ENCODE measurements at places on chromosomes 3 and 15. TPM values are rescaled to one million over a fixed set of nuclear protein-coding genes. Genes with fewer than 3 reads are reported as not detected.

PSTPIP1 gene
- total RNA-seq = 0.53 TPM

LCTL gene
- 14.5 TPM for total RNA-seq

GRCh38 chr3:134753999-134754742 lies 40.9 kb upstream of the EPHB1 start:
- DNase-seq = no peak

C2CD4A gene
- total RNA-seq = not detected

DNA sequence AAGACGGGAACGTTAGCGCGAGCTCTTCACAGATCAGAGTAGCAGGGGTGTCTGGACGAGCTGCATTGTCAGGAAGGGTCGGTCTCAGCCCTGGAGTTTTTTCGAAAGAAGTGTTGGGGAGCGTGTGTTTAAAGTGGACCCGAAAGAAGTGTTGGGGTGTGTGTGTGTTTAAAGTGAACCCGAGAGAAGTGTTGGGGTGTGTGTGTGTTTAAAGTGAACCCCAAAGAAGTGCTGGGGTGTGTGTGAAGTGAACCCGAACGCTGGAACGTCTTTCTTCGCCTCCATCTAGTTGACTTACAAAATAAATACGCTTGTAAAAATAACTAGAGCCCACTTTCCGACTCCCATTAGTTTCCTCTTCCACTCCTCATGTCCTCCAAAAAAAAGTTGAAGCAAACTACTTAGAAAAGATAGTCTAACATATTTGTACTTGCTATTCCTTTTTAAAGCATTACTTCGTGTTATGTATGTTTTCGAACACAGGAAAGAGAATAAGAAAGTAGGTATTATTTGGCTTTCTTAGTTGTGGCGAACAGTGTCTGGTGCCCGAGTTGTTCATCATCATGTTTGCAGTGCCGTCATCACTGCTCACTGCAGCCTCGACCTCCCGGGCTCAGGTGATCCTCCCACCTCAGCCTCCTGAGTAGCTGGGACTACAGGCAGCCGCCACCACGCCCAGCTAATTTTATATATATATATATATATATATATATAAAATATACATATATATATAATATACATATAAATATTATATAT lies 1.0 kb downstream of the LRCH3 start:
- peak; percentile 32 for DNase-seq

C3orf70 gene
- total RNA-seq = 2.6 TPM

GRCh38 chr3:131794766-131795388 lies 239.9 kb downstream of the CPNE4 start:
- peak; percentile 59 for DNase-seq

DNA sequence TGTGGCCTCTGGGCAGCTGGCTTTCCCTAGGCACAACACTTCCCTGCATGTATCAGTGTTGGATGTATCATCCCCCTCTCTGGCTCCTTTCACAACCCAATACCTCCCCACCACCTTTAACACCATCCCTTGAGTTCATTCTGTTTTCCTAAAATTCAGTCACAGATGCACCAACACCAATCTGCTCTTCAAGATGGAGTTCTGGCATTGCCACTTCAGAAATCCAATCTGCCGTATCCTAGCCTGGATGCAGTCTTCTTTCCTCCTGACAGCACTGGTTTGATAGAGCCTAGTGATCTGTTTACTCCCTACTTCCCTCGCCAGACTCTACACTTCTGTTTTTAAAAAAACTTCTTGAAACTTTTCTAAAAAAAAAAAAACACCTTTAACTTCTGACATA lies 21.7 kb downstream of the PXYLP1 start:
- DNase-seq = no peak

CHRNA7 gene
- total RNA-seq = 2.0 TPM

AMOTL2 gene
- 197 TPM for total RNA-seq

- DNase-seq = no peak
Observed at GRCh38 chr15:74171965-74172541, 1.5 kb upstream of the ISLR start.

RPL35A gene
- total RNA-seq = 1,615 TPM

DNA sequence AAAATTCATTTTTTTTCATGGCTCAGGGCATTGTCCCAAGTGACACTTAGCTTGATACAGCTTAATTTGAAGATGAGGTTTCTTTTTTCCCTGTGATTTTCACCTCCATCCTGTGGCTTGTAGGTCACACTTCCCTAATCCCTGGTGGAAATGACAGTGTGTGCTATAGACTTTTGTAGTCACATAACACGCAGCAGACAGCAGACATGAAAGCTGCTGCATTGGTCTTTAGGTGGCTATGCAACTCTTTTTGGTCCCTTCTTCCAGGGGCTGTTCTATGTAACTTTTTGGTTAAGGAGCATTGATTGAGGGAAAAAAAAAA lies 38.8 kb downstream of the TRAK1 start:
- no peak for DNase-seq

DNA sequence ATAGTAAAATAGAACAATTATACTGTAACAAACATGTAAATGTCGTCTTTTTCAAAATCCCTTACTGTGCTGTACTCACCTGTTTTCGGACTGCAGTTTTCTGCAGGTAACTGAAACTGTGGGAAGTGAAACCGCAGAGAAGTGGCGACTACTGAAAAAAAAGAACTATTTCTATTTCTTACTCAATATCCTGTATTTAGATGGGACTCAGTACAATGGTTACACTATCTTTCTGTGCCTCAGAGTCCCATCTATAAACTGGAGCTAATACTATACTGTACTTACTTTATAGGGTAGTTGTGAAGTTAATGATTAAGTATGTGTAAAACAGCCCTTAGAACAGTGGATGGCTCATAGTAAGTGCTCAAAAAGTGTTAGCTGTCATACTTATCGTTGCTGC lies 14.3 kb upstream of the P2RY12 start:
- DNase-seq = no peak

FRMD5 gene
- 28.1 TPM for total RNA-seq

- DNase-seq = no peak
Observed at GRCh38 chr3:133915685-133916658, 20.3 kb upstream of the RAB6B start.

HCLS1 gene
- total RNA-seq = 55.1 TPM

GRCh38 chr15:35107122-35107521 lies 22.0 kb upstream of the NANOGP8 start:
- no peak for DNase-seq

GRCh38 chr3:39907981-39908380 lies 98.6 kb downstream of the MYRIP start:
- DNase-seq = peak; percentile 73

GRCh38 chr3:48564022-48564421 lies 441 bp upstream of the UCN2 start:
- DNase-seq = peak; percentile 95

- DNase-seq = no peak
Observed at GRCh38 chr3:54932606-54933005, 4.7 kb upstream of the LRTM1 start.

- DNase-seq = no peak
Observed at GRCh38 chr3:64863226-64864212, 175.7 kb upstream of the ADAMTS9 start.

DNA sequence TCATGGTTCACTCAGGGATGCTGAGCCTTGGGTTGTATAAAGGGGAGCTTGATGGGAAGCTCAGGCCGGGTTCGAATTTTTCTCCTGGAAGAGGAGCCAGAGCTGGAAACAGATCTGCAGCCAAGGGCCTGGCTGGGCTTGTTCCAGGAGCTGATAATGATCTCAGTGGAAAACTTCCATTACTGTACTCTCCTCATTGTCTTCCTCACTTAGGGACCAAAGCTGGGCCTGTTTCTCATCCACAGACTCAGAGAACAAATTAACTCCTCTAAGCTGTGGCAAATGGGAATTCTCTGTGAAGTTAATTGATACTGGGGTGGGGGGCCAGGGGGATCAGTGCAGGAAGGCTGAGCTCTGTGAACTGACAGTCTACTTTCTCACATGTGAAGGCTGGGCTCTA lies 92.0 kb downstream of the PRICKLE2 start:
- no peak for DNase-seq

CMTM7 gene
- total RNA-seq = 57.9 TPM

TGM4 gene
- total RNA-seq = not detected

DNA sequence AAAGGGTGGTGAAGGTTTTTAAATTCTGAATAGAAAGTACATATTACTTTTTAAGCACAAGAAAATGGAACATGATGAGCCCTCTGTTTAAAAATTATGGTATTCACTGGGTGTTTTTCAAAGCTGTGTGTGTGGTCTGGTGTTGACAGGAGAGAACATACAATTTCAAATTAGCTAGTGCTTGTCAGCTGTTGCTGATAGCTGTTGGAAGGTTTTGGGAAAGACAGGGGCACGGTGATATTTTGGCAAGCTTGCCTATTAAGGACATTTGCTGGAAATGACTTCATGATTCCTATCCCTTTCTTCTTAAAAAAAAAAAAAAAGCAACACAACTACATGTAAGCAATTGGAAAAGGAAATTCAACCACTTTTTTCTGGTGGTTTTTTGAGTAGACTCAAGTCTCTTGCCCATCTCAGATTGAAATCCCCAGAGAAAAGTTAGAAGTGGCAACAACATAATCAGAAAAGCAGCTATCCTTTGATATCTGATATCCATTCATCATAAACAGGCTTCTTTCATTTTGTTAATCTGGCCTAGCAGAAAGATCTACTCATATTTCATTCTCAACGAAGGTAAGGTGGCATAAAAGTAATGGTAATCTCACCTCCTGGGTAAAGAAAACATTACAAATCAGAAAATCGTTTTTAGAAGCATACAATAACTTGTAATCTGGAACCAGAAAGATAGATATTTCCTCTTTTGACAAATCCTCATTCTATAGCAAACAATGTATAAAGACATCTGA lies 130.0 kb downstream of the RBMS3 start:
- no peak for DNase-seq

- DNase-seq = peak; percentile 20
Observed at GRCh38 chr3:140719841-140720614, 42.2 kb downstream of the TRIM42 start.

ADAMTS7 gene
- total RNA-seq = 0.23 TPM

DNA sequence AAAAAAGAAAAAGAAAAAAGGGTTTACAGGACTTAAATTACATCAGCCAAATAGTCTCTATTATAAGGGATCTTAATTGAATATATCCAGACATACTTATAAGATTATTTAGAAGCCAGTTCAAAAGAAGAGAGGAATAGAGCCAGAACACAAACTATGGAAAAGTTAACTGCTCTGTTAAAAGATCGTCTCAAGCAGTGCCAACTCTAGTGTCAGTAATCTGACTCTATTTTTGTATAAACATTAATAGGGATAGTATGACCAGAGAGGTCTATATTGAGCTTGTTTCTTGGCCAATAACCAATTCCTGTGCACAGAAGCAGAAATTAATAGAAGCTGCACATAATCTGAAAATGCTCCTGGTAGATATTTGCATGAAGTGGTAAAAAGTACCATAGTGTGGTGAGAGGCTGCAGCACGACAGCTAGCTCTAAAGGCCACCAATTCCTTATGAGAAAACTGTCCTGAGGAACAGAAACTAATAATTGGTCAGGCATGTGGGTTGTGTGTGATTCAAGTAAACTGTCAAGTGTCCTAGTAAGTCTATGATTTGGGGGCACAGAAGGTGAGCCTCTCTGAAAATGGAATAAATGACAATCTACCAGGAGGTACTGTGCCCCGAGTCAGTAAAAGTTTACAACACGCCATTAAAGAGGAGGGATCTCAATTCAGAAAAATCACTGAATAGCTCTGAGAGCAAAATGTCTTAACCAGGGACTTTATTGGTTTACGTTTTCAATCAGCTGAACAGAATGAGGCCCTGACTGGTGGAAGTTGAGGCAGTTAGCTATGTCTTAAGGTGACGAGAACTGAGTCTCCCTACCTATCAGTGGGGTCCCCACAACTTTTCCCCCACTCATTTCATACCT lies 51.5 kb upstream of the NANOGP8 start:
- no peak for DNase-seq

THSD4 gene
- 11.8 TPM for total RNA-seq

DNA sequence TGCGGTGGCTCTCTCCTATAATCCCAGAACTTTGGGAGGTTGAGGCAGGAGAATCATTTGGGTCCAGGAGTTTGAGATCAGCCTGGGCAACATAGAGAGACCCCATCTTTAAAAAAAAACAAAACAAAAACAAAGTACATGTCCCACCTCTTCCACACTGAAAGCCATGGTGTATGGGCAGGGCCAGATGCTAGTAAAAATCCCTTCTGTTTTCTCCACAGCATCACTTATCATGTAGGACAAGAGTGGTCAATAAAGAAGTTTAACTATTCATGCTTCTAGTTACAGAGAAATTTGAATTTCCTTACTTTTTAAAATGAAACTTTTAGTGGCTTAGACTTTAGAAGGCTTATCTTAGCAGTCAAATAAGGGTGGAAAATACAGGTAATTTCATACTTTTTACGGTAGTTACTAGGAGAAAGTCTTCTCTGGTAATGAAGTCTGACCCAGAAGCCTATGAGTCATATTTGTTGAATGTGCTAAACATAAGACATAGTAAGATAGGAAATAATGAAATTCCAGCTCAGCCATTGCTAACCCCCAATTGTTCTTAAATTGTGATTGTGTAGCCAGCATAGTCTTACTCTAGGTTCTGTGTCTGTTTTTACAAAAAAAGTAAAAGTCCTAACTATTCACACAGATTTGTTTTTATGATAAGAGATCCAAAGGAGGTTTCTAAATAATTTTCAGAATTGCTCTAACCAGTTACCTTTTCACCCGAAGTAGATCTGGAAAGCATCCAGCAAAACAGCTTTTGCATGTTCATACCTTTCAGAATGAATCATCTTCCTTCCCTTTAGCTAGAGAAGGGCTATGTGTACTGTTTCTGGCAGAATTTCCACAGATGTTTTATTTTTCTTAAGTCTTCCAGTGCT lies 16.4 kb upstream of the ZNF609 start:
- DNase-seq = peak; percentile 88

ARHGEF26 gene
- 6.2 TPM for total RNA-seq

GRCh38 chr15:43107751-43108150 lies 1.9 kb upstream of the UBR1 start:
- DNase-seq = no peak

UBA7 gene
- total RNA-seq = 13.0 TPM

- DNase-seq = no peak
Observed at GRCh38 chr15:48202068-48202467, 4.0 kb upstream of the SLC12A1 start.

DNA sequence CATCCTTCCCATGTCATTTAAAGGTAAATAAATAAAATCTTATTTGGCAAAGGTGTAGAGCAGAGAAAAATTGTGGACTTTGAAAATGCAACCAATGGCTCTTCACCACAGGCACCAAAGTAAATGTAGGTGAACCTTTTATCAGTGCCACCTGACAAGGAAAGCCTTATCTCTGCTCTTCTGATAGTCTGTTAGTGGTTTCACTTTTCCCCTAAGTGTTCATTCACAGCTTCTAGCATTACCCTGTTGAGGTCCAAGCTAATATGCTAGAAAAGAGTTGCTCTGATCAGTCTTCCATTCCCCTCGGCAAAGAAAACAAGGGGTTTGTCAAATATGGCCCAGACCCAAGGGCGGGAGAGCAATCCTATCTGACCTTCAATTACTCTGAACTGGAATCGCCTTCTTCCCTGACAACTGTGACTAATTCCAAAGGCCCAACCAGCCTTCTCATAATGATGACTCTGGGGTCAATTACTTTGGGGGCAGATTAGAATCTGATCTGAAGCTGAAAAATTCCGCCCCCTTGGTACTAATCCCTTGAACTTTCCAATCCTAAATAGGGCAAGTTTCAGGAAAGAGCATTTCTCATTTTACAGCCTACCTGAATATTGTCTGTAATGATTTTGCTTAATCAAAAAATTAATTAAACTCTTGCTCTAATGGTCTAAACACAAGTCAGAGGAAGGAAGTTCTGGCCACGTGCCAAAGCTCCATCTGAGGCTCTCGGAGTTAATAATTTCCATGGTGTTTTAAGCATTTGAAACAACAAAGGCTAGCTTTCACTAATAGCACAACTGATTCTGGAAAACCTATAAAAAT lies 52.4 kb downstream of the SETMAR start:
- DNase-seq = no peak

Measured in HT1080 (cell line).